ENCODE measurements at places on chromosomes 1 and 21. TPM values are rescaled to one million over a fixed set of nuclear protein-coding genes. Genes with fewer than 3 reads are reported as not detected.

Gene TCEA3
- 63.1 TPM for total RNA-seq

Gene LCE4A
- not detected for total RNA-seq

Gene DNAJC16
- total RNA-seq: 23.0 TPM

Gene NUAK2
- total RNA-seq: 8.8 TPM

Gene PTCH2
- 1.0 TPM for total RNA-seq

Gene IL10
- 0.98 TPM for total RNA-seq

Gene OR6K2
- not detected for total RNA-seq

All from upper lobe of left lung (tissue), 6 donors.